Astrocyte (in vitro differentiated cells and primary cell): ENCODE measurements at places on chromosomes 5 and 9.

DNA sequence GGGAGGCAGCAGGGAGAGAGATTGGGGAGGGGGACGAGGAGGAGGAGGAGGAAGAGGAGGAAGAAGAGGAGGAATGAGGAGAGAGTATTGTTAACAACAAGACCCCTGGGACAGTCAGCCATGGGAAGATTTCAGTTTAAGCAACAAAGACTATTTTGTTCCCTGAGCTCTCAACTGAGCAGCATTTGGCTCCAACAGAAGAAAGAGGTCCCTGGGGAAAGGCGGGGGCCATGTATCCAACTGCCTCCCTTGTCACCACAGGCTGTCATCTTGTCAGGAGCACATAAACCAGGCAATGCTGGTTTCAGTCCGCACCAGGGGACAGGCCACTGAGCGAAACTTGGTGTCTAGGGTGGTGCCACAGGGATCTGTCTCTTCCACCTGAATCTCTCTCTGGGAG lies 316.1 kb downstream of the TLE1 start:
- no peak for DNase-seq

- DNase-seq = peak; percentile 51
Measured at GRCh38 chr5:172454358-172455086, at the start of gene SH3PXD2B. Gene SH3PXD2B (minus strand): TSS chr5:172454525. CDS start chr5:172454352, 173 bp downstream.

DNA sequence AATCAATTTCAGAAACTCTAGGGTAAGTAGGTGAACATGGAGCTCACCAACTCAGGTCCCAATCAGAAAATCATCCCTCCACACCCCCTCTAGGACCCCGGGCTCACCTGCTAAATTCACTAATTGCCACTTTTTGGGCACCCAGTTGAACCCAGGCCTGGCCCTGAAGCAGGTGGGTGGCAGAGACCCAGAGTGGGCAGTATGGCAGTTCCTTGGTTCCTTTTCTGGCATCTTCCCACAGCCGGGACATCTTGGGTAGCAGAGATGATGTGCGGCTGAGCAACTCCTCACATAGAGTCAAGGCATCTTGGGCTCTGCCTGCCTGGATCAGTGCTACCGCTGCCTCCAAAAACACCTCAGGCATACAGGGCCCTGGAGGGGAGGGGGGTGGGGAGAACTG lies 2.9 kb upstream of the VCP start:
- DNase-seq = no peak

GRCh38 chr5:68452286-68452685 lies 236.7 kb downstream of the PIK3R1 start:
- no peak for DNase-seq

GRCh38 chr5:168446983-168447619 lies 39.2 kb upstream of the RARS1 start:
- DNase-seq = no peak

DNA sequence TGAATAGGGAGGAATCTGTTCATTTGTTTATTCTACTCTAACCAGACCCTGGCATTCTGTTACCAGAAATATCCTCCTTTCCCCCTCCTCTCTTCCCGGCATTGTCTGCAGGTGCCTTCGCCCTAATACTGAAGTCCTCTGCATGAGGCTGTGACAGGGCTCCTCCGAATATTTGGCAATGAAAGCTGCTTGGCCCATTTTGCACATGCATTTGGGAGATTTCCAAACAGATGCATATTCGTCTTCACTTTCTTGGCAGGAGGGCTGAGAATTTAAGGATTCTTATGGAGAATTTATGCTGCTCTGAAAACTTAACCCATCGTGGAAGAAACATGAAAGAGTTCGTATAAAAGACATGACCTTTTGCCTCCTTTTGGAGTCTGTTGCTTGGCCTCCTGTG lies 484.0 kb downstream of the ZNF608 start:
- peak; percentile 6 for DNase-seq

DNA sequence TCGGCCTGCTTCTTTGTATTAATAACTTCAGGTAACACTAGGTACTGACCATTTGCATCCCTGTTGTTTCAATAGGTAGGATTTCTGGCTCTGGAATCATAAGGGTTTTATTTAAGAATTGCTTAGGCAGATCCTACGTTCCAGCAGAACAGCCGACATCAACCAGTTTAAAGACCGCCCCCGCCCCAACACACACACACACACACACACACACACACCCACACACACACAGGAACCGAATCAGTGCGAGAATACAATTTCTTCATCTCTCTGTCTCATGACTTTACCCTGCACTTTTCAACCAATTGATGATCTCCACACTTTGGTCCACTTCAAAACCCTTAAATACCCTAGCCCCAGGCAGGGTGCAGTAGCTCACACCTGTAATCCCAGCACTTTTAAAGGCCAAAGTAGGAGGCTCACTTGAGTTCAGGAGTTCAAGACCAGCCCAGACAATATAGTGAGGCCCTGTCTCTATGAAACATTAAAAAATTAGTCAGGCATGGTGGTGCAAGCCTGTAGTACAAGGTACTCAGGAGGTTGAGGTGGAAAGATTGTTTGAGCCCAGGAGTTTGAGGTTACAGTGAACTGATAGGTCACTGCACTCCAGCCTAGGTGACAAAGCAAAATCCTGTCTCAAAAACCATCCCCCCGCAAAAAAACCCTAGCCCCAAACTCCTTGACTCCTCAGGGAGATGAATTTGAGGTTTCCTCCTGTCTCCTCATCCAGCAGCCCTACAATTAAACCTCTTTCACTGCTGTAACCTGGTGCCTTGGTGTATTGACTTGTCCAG lies 2.7 kb upstream of the MTMR12 start:
- no peak for DNase-seq

DNA sequence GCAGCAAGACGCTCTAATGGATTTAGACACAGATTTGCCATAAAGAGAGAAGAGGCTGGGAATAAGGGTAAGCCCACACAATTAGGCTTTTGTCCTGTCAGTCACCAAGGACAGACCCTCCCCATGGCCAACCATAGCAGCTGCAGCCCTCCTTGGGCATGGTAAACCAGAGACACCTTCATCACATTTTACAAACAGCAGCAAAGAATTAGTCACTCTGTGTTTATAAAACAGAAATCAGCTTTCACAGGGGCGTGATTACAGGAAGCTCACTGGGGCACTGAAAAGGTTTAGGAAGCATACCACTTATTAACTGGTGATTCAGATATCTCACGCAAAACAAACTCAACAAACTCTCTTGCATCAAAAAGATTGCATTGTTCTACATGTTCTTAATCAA lies 37.3 kb upstream of the ZNF622 start:
- DNase-seq = peak; percentile 12

DNA sequence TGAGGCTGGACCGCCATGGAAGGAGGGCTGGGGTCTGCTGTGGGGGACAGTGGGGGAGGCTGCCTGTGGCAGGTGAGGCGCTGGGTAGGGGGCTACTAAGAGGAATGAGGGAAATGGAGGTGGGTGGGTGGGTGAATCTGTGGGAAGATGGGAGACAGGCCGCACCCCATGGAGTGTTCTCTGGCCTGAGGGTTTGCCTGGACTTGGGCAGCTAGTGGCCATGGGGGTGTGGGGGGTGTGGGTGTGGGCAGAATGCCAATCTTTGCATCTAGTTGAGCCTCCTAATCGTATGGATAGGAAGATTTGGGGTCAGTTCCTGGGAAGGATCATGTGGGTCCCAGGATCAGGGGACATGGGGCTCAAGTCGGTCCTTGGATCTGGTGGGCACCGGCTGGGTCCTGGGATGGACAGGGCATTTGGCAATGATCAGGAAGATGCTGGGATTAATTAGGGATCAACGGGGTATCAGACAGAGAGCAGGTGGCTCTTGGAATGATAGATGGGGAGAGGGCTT lies 518 bp downstream of the ZDHHC12 start:
- DNase-seq = no peak

- no peak for DNase-seq
Measured at GRCh38 chr9:88092797-88093331, 45.4 kb downstream of the SPATA31C2 start.

DNA sequence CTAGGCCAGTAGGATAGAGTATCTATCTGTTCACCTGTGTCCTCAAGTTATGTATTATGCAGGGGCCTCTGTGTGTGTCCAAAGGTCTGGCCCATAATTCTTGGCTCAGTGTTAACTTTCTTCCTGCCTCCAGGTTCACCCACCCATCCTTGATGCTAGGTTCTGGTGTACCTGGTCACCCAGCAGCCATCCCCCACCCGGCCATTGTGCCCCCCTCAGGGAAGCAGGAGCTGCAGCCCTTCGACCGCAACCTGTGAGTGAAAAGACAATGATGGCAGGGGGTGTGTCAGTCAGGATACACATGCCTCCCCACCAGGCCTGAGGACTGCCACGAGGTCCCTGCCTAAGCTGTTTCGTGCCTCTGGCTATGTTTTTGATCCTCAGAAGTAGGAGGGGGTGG lies 27.6 kb downstream of the TCF7 start:
- DNase-seq = no peak

- no peak for DNase-seq
Measured at GRCh38 chr9:33695299-33695698, 100.1 kb upstream of the PRSS3 start.

GRCh38 chr9:5364294-5365024 lies 24.8 kb upstream of the RLN1 start:
- DNase-seq = no peak

DNA sequence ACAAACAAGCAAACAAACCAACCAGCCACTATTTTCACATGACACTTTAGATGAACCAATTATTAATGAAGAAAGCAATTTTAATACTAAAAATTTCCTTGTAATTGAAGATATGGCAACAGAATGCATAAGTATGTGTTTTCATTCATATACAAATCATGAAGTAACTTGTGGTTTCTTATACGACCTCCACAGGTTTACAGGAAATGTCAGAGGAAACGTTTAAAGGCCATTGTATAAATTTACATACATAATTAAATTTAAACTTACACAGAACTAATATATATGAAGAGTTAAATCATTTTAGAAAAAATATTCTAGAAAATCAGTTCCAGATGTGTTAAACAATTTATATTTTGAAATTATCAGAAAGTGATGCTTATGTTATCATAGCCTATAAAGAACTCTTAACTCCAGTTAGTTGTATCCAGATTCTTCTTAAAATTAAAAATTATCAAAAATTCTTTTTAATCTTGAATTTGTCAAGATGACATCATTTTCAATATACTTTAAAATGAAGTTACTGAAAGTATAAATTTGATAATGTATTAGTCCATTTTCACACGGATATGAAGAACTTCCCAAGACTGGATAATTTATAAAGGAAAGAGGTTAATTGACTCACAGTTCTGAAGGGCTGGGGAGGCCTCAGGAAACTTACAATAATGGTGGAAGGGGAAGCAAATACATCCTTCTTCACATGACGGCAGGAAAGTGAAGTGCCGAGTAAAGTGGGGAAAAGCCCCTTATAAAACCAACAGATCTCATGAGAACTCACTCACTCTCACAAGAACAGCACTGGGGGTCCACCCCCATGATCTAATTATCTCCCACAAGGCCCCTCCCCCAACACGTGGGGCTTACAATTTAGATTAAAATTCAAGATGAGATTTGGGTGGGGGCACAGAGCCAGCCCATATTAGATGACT lies 192.0 kb downstream of the PIK3R1 start:
- no peak for DNase-seq
